Cardiac muscle cell (in vitro differentiated cells and primary cell): ENCODE measurements at places on chromosomes 11 and 22.

GRCh38 chr11:70026726-70027125 lies 51.4 kb upstream of the ANO1 start:
- H3K27me3 ChIP-seq, result no peaks in the 10 kb centered on the region
- H3K36me3 ChIP-seq, result no peaks in the 10 kb centered on the region
- no peak overlapping the region for H3K27ac ChIP-seq
- H3K4me3 ChIP-seq, result no peak overlapping the region
- no peaks in the 10 kb centered on the region for H3K4me1 ChIP-seq

DNA sequence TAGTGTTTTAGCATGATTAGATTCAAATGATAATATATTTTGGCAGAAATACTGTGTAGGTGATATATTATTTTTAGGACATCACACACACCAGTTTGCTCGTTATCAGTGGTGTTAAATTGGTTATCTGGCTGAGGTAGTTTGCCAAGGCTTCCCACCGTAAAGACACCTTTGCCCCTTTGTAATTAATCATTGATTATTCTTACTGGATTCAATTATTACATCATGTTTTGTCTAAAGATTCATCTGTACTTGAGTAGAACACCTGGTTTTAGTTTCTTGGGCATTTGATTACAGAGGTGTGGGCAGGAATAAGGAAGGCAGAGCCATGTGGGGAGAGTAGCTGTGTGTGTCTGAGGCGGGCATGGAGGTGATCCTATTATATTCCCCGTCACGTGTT lies 39.5 kb upstream of the ST14 start:
- H3K36me3 ChIP-seq, result peaks cover 16% of the 10 kb centered on the region
- no peaks in the 10 kb centered on the region for H3K27me3 ChIP-seq

GRCh38 chr11:66477263-66478201 lies 2.7 kb upstream of the DPP3 start:
- H3K4me3 ChIP-seq, result no peak overlapping the region
- H3K4me1 ChIP-seq, result no peaks in the 10 kb centered on the region
- peaks cover 12% of the 10 kb centered on the region for H3K36me3 ChIP-seq

DNA sequence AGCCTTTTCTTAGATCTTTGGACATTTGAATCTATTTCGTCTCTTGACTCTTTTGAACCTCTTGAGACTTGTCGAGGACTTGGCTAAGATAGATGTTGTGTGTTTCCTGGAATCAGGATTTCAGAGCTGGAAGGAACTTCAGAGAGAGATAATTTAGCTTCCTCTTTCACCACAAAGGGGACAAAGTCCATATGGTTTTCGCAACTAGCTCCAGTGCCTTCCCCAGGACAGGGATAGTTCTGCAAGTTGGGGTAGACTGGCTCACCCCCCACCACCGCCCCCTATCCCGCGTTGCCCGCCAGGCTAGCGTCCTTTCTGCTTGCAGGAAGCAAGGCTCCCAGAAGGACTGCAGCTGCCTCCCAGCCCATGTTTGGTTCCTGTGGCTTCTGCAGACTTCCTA lies 75.7 kb upstream of the MYO18B start:
- H3K4me3 ChIP-seq, result no peak overlapping the region
- DNase-seq, result no peak
- H3K36me3 ChIP-seq, result no peaks in the 10 kb centered on the region

DNA sequence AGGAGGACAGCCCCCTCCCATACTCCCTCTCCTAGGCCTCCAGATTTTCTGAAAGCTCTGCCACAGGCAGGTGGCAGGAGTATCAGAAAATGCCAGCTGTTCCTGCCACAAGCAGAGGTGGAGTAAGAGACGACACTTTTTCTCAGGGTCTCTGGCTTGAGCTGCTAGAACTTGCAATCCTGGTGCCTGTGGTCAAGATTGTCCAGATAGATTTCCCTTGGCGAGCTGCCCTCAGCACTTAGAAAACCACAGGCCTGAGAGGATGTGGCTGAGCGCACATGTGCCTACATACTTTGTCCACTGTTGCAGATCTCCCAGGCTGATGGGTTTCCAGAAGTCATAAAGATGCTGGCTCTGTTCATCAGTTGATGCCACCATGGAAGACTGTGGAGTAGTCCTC lies 65.7 kb upstream of the NAV2 start:
- H3K27ac ChIP-seq, result no peak overlapping the region
- no peak overlapping the region for H3K4me3 ChIP-seq
- peak; percentile 93 for DNase-seq
- H3K4me1 ChIP-seq, result peaks cover 6% of the 10 kb centered on the region

DNA sequence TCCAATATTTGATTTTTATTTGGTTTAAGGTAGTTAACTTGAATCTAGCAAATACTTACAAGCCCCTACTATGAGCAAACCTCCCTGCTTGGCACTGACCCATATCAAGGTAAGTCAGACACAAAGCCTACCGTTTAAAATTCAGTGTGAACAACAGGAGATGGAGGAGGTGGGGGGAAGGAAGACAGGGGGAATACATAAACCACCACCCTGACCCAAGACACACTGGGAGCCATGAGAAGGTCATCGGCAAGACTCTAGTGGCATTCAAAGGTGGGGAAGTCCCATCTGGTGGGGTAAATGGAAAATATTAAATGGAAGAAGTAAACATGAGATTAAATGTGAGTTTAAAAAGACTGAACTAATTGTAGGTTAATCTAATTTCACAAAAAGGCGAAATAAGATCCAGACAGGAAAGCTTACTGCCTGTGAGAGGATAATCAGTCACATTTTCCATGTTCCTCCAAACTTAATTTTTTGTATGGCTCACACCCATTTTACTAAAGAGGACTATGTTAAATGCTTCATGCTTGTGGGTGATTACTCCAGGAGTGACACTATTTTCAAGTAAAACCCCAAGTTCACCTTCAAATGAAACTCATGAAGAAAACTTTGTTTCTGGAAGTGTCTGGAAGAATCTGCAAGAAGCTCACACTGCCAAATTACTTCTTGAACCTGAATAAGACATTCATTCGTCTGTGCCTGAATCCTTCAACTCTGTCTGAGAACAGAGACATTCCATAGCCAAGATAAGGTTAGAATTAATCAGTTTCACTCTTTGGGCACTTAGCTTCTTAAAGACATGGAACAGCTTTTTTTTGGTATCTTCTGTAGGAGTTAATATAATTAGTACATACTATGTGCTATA lies 51.7 kb downstream of the PITPNB start:
- peaks cover 6% of the 10 kb centered on the region for H3K36me3 ChIP-seq
- H3K4me1 ChIP-seq, result peaks cover 39% of the 10 kb centered on the region
- peak overlapping the region; percentile 61 for H3K27ac ChIP-seq
- no peaks in the 10 kb centered on the region for H3K27me3 ChIP-seq
- peak; percentile 67 for DNase-seq

DNA sequence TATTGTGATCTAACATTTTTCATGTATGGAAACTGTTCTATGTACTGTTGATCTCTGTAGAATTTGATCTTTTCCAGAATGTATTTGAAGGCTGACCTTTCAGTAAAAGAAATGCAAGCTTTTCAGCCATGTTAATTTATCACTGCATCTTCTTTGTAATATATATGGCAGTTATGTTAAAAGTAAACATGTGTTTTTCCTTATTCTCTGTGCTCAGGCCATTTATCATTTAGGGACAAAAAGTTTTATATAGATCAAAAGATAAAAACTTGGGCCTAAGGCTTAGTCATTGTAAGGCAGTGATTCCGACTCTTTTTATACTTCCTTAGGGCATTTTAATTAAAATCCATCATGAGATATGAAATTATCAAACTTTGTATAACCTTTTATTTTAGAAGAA lies 48.7 kb downstream of the KDM2A start:
- H3K27me3 ChIP-seq, result no peaks in the 10 kb centered on the region
- no peaks in the 10 kb centered on the region for H3K4me1 ChIP-seq
- DNase-seq, result no peak

GRCh38 chr22:40583053-40583741 lies 53.3 kb downstream of the MRTFA start:
- peaks cover 7% of the 10 kb centered on the region for H3K4me1 ChIP-seq
- no peak overlapping the region for H3K4me3 ChIP-seq

DNA sequence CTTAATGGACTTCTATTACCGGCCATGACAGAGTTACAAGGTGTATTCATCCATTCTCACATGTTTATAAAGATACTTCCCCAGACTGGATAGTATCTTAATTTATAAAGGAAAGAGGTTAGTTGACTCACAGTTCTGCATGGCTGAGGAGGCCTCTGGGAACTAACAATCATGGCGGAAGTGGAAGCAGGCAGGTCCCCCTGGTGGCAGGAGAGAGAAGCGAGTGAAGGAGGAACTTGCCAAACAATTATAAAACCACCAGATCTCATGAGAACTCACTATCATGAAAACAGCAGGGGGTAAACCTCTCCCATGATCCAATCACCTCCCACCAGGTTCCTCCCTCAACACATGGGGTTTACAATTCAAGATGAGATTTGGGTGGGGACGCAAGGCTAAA lies 170.0 kb upstream of the PDGFD start:
- no peak overlapping the region for H3K27ac ChIP-seq
- no peaks in the 10 kb centered on the region for H3K27me3 ChIP-seq
- no peaks in the 10 kb centered on the region for H3K36me3 ChIP-seq
- no peak for DNase-seq
- H3K4me1 ChIP-seq, result no peaks in the 10 kb centered on the region

- no peak overlapping the region for H3K4me3 ChIP-seq
- no peaks in the 10 kb centered on the region for H3K27me3 ChIP-seq
- H3K4me1 ChIP-seq, result peaks cover 6% of the 10 kb centered on the region
- H3K27ac ChIP-seq, result peak overlapping the region; percentile 35
These were observed 47.8 kb downstream of the SWAP70 start for GRCh38 chr11:9711454-9712307.

GRCh38 chr11:69320756-69321741 lies 27.1 kb downstream of the MYEOV start:
- H3K27ac ChIP-seq, result no peak overlapping the region
- no peaks in the 10 kb centered on the region for H3K4me1 ChIP-seq
- H3K27me3 ChIP-seq, result no peaks in the 10 kb centered on the region

DNA sequence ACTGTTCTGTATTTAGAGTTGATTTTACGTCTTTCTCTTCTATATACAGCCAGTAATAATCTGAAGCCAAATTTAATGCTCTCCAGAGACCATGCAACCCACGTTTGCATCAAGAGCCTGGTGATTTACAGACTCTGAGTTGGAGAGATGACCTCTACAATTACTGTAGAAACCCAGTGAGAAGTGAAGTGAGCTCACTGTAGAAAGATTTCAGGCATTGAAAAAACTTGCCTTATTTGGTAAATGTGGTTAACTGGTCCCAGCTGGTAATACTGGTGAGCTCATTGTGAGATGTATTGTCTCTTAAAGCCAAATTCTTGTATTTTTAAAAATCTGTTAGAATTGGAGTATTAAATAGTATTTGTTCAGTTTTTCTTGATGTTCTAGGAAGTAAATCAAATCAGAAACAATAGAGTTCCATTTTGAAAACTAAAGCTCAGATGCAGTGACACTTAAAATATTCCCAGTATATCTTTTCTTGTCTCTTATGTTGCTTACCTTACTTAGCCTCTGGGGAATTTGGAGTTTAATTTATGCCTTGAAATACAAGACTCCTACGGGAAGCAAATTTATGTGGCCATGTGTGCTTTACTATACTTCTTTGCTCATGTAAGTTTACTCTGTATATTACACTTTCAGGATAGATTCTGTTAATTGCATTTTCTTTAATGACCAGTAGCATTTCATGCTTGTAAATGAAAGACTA lies 189.9 kb downstream of the ARHGAP42 start:
- H3K27me3 ChIP-seq, result no peaks in the 10 kb centered on the region
- no peaks in the 10 kb centered on the region for H3K36me3 ChIP-seq
- H3K27ac ChIP-seq, result peak overlapping the region; percentile 72

DNA sequence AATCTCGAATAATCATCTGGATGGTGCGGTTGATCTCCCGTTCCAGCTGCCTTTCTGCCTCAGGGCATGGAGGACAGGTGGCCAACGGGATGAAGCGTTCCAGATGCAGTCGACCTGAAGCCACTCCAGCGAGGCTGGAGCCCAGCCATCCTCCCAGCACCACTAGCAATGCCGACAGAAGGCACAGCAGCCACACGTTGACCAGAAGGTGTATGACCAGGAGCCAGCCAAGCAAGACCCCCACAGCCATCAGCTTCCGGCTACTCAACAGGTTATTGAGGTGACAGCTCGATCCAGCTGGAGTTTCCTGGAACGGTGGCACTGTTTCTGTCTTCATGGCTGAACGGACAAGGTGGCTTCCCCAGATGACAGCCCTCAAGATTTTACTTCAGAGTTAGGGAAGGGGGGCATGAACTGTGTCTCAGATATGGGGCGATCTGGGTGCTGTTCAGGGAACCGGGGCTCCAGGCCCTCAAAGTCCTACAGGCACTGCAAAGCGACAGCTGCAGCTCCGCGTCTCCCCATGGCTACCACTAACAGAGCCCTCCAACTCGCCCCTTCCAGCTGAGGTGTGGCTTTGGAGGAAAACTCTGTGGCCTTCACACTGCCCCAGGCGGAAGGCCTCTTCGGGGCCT lies 559 bp downstream of the SNX19 start:
- H3K4me1 ChIP-seq, result no peaks in the 10 kb centered on the region
- peaks cover 4% of the 10 kb centered on the region for H3K27me3 ChIP-seq
- peak overlapping the region; percentile 80 for H3K27ac ChIP-seq
- peaks cover 18% of the 10 kb centered on the region for H3K36me3 ChIP-seq
- peak overlapping the region; percentile 74 for H3K4me3 ChIP-seq
- no peak for DNase-seq

DNA sequence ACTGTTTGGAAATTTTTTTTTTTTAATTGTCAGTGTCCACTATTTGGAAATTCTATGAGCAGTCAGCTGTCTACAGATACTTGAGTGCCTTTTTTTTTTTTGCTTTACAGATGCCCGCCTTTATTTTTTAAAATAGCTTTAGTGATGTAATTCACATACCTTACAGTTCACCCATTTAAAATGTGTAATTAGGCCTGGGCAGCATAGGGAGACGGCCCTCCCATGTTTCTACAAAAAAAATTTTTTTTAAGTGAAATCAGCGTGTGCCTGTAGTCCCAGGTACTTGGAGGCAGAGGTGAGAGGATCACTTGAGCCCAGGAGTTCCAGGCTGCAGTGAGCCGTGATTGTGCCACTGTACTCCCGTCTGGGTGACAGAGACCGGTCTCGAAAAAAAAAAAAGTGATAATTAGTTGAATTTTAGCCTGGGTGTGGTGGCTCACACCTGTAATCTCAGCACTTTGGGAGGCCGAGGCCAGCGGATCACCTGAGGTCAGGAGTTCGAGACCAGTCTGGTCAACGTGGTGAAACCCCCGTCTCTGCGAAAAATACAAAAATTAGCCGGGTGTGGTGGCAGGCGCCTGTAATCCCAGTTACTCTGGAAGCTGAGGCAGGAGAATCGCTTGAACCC lies 1.5 kb downstream of the ZNF143 start:
- H3K4me1 ChIP-seq, result peaks cover 8% of the 10 kb centered on the region
- H3K27ac ChIP-seq, result peak overlapping the region; percentile 99
- H3K27me3 ChIP-seq, result no peaks in the 10 kb centered on the region
- peak overlapping the region; percentile 78 for H3K4me3 ChIP-seq

- H3K4me3 ChIP-seq, result no peak overlapping the region
- no peaks in the 10 kb centered on the region for H3K36me3 ChIP-seq
- peak; percentile 59 for DNase-seq
- H3K27ac ChIP-seq, result no peak overlapping the region
These were observed 10.7 kb upstream of the CD5 start for GRCh38 chr11:61091373-61092279.

- no peaks in the 10 kb centered on the region for H3K36me3 ChIP-seq
- H3K27me3 ChIP-seq, result peaks cover 28% of the 10 kb centered on the region
- peak overlapping the region; percentile 50 for H3K4me3 ChIP-seq
- no peak overlapping the region for H3K27ac ChIP-seq
- no peak for DNase-seq
- H3K4me1 ChIP-seq, result peaks cover 17% of the 10 kb centered on the region
These were observed 1.1 kb downstream of the JHY start for GRCh38 chr11:122883646-122883979.
